Fibroblast of pulmonary artery (primary cell): ENCODE measurements at places on chromosomes 1 and 21.

DNA sequence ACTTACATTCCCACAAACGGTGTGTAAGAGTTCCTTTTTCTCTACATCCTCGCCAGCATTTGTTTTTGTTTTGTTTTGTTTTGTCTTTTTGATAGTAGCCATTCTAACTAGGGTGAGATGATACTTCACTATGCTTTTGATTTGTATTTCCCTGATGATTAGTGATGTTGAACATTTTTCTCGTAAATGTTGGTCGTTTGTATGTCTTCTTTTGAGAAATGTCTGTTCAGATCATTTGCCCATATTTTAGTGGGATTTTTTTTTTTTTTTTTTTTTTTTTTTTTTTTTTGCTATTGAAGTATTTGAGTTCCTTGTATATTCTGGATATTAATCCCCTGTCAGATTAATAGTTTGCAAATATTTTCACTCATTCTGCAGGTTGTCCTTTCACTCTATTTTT lies 19.2 kb upstream of the GPR161 start:
- DNase-seq = no peak

DNA sequence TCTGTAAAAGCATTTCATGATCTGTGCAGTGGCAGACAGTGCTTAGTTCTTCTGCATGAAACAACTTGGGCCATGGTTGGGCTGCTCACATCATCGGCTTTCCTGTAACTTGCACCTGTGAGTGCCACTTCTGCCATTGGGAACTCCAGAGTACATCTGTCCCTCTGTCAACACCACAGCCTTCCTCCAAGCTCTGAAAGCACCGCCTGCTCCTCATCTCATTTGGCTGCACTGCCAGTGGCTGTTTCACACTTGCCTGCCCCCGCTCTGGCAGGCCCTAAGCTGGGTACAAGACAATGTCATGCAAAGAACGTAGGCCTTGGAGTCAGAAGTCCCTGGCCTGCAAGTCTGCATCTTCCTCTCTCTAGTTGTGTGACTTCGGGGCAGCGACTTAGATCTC lies 46.4 kb downstream of the DDX20 start:
- DNase-seq = no peak

- peak; percentile 79 for DNase-seq
These were observed 19.4 kb downstream of the PDE4B start for GRCh38 chr1:65812065-65812464.

DNA sequence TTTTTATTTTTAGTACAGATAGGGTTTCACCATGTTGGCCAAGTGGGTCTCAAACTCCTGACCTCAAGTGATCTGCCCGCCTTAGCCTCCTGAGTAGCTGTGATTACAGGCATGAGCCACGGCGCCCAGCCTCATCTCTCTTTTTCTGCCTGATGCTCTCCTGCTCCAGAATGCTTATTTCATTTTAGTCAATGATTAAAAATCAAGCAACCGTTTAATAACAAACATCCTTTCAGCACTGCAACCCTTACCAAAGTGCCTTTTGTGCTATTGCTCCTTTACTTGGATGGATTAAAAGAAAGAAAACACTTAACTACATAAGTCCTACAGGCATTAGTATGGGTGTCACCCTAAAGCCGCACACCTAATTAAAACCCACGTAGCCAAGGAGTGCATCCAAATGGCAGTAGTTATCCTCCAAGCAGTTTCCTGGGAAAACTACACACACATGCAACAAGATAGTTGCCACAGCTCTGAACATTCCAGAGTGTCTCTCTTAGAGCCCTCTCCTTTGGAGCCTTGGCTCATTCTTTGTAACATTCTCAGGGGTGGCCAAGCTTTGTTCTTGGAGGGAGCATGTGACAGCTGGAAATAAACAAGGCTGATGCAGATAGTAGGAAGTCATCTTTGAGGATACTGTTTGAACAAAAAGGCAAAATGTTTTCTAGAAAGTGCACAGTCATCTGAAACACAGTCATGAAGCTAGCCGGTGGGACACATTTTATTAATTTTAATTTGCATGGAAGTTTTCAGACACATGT lies 51.2 kb downstream of the KCNJ15 start:
- DNase-seq = peak; percentile 68

- DNase-seq = no peak
These were observed 49.6 kb downstream of the ST6GALNAC3 start for GRCh38 chr1:76124196-76124595.

- no peak for DNase-seq
These were observed 505.2 kb downstream of the SMYD3 start for GRCh38 chr1:246001837-246002230.

GRCh38 chr1:19800076-19800804 lies 524 bp upstream of the TMCO4 start:
- DNase-seq = peak; percentile 68

GRCh38 chr1:29645586-29645985 lies 409.3 kb downstream of the PTPRU start:
- no peak for DNase-seq

DNA sequence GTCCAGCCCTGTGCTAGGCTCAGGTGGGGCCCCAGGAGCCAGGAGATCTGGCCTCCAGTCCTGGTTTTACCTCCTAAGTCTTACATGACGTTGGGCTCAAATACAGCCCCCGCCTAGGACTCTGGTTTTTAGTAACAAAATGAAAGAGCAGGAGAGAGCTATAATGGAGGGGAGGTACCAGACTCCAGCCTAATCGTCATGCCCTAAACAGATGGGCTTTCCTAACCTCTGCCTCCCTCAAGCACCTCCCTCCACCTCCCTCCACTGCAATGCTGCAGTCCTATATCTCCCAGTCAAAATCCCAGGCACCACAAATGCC lies 28.6 kb downstream of the TTC39A start:
- DNase-seq = no peak

DNA sequence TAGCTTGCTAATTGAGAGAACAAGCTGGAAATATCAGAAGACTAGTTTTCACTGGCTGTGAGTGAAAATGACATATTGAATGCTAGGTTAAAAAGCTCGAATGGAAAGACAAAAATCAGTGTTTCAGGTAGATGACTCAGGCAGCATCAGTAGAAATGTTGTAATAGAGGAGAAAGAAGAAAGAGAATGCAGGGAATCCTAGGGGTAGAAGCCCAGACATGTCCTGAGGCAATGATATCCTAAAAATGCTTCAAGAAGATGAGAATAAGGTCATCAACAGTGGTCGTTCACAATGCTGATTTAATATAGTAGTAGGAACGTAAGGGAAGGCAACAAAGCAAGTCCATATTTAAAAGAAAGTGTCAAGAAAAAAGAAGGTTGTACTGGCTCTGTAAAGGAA lies 96.7 kb upstream of the HP1BP3 start:
- DNase-seq = peak; percentile 7

DNA sequence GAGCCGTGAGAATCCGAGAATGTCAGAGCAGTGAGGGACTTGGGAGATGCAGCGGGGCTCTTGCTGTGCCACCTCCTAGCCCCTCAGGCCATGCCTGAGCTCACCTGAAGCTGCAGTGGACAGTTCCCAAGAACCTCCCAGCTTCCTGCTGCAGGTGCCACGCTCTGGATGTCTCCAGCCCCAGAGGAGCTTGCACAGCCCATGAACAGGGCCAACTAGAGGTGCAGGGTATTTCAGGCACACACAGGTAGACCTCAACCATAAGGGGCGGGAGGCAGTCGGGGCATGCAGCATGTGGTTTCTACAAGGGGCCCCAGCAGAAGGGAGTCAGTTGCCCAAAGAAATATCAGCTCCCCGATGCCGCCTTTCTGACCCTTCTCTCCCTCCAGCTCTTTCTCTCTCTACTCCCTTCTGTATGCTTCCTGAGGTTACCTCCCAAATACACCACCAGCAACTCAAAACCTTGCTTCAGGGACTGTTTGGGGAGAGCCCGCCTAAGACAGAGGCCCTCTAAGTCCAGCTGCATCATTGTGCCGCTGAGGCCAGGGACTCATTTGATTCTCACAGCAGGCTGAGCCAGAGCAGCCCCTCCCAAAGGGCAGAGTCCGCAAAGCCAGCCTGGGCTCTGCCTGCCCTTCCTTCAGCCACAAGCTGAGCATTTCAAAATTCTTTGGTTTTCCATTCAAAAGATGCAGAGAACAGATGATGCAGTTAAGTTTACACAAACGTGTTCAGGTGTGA lies 209.8 kb downstream of the MATN1 start:
- DNase-seq = no peak

- no peak for DNase-seq
These were observed 149.3 kb downstream of the TGFB2 start for GRCh38 chr1:218494449-218494852.

GRCh38 chr1:86197206-86197855 lies 40.8 kb upstream of the COL24A1 start:
- peak; percentile 28 for DNase-seq

GRCh38 chr1:113210248-113210647 lies 137.2 kb downstream of the LRIG2 start:
- no peak for DNase-seq

GRCh38 chr1:3207217-3207848 lies 138.3 kb downstream of the PRDM16 start:
- DNase-seq = no peak

- no peak for DNase-seq
These were observed 7.8 kb downstream of the GNPAT start for GRCh38 chr1:231248778-231249177.

DNA sequence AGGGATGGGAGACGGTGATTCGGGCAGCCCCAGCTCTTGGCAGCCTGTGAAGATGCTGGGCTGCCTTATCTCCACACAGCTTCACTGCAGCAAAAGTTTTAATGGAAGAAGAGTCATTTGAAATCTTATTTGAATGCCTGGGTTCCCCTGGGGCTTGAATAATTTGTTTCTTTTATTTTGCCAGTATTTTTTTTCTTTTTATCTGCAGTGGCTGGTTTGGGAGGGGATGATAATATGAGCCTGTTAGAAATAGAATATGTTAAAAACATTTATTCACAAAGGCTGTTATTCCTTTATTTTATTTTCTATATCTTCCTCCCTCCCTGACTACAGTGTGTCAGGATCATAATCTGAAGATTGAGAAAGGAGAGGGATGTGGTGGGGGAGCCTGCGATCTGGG lies 103.4 kb downstream of the ARHGEF10L start:
- DNase-seq = no peak

- DNase-seq = no peak
These were observed 618.3 kb downstream of the MRPL39 start for GRCh38 chr21:24988941-24989340.

- no peak for DNase-seq
These were observed 283.3 kb downstream of the CAMTA1 start for GRCh38 chr1:7068552-7068951.

DNA sequence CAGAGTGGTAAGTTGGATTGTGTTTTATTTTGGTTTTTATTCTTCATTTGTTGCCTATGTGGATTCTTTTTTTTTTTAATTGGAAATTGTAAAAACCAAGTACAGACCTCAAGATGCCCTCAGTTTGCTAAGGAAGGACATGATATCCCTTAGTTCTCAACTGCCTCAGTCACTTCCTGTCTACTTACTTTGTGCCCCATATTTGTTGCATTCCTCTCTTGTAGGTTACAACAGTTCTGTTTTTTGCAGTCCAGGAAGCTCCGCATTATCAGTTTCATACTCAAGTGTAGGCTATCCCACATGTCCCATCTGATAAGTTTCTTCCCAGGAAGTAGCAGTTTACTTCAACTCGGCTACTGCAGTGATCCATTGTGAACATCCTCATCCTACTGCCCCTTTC lies 82.0 kb downstream of the RPAP2 start:
- DNase-seq = peak; percentile 26

- no peak for DNase-seq
These were observed 74.4 kb upstream of the LYPLAL1 start for GRCh38 chr1:219099307-219099706.

- peak; percentile 10 for DNase-seq
These were observed 351 bp downstream of the MIXL1 start for GRCh38 chr1:226223786-226224244.

GRCh38 chr1:50735443-50735842 lies 224.6 kb downstream of the FAF1 start:
- peak; percentile 56 for DNase-seq

DNA sequence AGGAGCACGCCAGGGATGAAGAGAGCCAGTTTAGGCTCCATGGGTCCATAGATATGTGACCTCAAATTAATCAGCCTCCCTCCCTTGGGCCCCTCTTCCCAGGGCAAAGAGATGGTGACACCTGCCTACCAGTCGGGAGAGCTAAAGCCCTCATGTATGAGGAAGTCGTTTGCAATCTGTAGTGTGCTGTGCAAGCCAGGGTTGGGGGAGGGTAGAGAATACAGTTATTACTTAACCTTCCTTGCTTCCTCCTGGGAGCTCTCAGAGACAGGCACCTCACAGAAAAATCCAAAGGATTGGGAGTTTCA lies 4.0 kb downstream of the PGLYRP4 start:
- DNase-seq = no peak

- DNase-seq = peak; percentile 85
These were observed 56.5 kb upstream of the SELENON start for GRCh38 chr1:25743164-25744139.

GRCh38 chr1:208524376-208524775 lies 280.2 kb upstream of the PLXNA2 start:
- DNase-seq = no peak

- no peak for DNase-seq
These were observed 12.8 kb downstream of the KCNJ15 start for GRCh38 chr21:38269576-38269936.
